Activated CD8-positive, alpha-beta T cell treated with anti-CD3 and anti-CD28 coated beads for 36 hours (primary cell): ENCODE measurements at places on chromosomes 7 and 10. TPM values are rescaled to one million over a fixed set of nuclear protein-coding genes. Genes with fewer than 3 reads are reported as not detected.

The GRB10 gene
- total RNA-seq, result 5.6 TPM

The BAMBI gene
- total RNA-seq, result 0.18 TPM

The SPDYE8 gene
- total RNA-seq, result not detected

The LEP gene
- not detected for total RNA-seq

The FRMD4A gene
- total RNA-seq, result 2.8 TPM

The ESYT2 gene
- 56.6 TPM for total RNA-seq

The TRIL gene
- total RNA-seq, result not detected

The C10orf62 gene
- not detected for total RNA-seq

The TMEM229A gene
- not detected for total RNA-seq

The NAT16 gene
- total RNA-seq, result not detected

DNA sequence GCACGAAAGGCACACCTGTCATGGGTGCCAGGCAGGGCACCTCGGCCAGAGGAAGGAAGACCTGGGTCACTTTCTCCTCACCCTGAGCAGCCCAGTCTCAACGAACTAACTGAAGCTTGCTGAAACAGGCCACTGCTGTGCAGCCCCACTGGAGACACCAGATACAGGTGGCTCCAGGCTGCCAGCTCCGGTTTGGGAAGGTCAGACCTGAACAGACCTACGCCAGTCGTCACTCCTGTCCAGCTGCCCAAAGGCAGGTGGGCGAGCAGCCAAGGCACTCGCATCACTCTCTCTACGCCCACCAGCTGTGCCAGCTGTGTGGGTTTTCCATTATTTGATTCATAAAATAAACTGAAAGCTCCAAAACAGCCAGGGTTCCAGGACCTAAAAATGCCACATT lies 256.1 kb downstream of the ZMYND11 start:
- no peaks in the 10 kb centered on the region for H3K27me3 ChIP-seq
- no peaks in the 10 kb centered on the region for H3K36me3 ChIP-seq
- H3K27ac ChIP-seq, result no peak overlapping the region
- H3K4me1 ChIP-seq, result peaks cover 2% of the 10 kb centered on the region
- no peak overlapping the region for H3K4me3 ChIP-seq
- DNase-seq, result no peak

DNA sequence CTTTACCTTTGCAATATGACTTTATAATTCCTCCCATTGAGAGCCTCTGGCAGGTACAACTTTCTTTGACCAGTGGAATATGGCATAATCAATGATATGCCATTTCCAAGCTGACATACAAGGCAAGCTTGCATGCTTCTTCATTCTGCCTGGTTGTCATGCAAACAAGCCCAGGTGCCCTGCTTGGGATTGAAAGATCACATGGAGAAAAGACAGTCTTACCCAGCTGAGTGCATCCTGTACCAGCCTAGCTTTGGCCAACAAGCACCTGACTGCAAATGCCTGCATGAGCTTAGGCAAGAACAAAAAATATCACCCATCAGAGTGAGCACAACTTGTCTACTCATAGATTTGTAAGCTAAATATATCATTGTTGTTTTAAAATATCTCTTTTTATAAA lies 82.9 kb upstream of the KCND2 start:
- H3K4me1 ChIP-seq, result no peaks in the 10 kb centered on the region
- no peak for DNase-seq
- no peak overlapping the region for H3K27ac ChIP-seq
- no peak overlapping the region for H3K4me3 ChIP-seq
- H3K27me3 ChIP-seq, result no peaks in the 10 kb centered on the region

GRCh38 chr10:30842894-30843293 lies 188.8 kb downstream of the ZNF438 start:
- no peak overlapping the region for H3K4me3 ChIP-seq
- H3K27ac ChIP-seq, result no peak overlapping the region
- H3K27me3 ChIP-seq, result no peaks in the 10 kb centered on the region
- no peaks in the 10 kb centered on the region for H3K36me3 ChIP-seq
- no peak for DNase-seq

DNA sequence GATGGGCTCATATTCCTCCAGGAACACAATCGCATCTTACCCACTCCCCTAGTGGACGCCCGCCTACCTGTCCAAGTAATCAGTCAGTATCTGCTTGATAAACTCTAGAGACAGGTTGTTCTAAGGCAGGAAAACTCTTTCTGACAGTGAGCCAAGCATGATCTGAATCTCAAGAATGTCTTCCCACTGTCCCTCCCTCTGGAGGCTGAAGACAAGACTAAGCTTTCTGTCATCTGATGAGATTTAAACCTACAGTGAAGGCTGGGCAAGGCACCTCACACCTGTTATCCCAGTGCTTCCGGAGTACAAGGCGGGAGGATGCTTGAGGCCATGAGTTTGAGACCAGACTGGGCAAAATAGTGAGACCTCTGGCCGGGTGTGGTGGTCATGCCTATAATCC lies 586.6 kb downstream of the GALNT17 start:
- no peaks in the 10 kb centered on the region for H3K27me3 ChIP-seq
- DNase-seq, result no peak
- no peaks in the 10 kb centered on the region for H3K4me1 ChIP-seq
- H3K27ac ChIP-seq, result no peak overlapping the region
